D721Med (cell line): ENCODE measurements at places on chromosomes 3 and 15.

DNA sequence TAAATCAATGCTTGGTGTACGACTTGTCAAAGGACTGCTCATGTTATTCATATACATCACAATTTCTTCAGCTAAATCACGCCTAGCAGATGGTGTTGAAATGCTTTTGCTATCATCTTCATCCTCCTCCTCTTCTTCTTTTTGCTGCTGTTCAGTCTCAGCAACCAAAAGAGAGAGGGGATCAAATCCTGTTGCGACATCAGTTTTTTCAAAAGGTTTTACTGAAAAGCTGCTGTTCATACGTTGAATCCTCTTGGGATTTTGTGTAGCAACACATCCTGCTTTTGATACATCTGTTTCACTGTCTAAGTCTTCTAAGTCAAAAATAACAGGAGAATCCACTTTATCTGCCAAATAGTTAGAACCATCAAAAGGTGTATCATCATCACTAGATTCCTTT lies 69.0 kb downstream of the SLC24A1 start:
- no peak for DNase-seq

DNA sequence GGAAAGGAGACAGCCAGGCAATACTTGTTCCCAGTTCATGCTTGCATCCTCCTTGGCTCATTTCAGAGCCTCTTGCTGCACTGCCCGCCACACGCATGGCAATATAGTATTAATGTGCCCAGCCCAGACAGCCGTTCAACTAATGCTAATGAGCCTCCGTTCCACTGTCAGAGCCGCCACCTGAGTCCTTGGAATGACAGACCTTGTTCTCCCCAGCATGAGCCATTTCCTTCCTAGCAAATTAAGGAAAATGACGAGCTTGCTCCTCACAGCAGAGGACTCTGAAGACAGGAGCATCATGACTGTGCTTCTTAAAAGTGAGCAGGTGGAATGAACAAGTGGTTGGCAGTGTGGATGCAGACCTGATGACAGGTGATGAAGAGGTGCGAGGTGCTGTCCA lies 10.8 kb upstream of the LRRC15 start:
- no peak for DNase-seq

GRCh38 chr3:47404431-47404876 lies 23.6 kb downstream of the PTPN23 start:
- no peak for DNase-seq

GRCh38 chr3:16113704-16114103 lies 60.8 kb upstream of the GALNT15 start:
- no peak for DNase-seq

DNA sequence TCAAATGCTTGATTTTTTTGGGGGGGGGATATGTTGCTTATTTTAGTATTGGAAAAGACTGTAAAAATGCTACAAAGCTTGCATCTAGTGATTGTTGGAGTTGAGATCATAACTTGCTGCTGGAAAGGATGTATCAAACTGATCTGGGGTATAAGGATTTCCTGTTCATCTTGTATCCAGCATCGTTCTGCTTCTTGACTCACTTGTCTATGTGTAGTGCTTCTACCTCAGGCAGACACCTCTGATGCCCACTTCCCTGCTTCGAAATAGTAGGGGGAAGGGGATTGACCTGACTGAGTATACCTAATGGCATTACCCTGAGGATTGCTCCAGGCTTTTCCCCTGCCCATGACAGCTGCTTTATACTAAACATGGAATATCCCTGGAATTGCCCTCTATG lies 42.7 kb downstream of the STT3B start:
- no peak for DNase-seq

- DNase-seq, result no peak
Measured at GRCh38 chr15:39777496-39777895, 5.1 kb downstream of the FSIP1 start.

- no peak for DNase-seq
Measured at GRCh38 chr15:78265752-78266224, 1.4 kb downstream of the DNAJA4 start.
